NCI-H1417 (cell line): ENCODE measurements at places on chromosomes 1 and 21.

- DNase-seq, result no peak
These were observed 8.7 kb downstream of the PDXK start for GRCh38 chr21:43727519-43728153.

DNA sequence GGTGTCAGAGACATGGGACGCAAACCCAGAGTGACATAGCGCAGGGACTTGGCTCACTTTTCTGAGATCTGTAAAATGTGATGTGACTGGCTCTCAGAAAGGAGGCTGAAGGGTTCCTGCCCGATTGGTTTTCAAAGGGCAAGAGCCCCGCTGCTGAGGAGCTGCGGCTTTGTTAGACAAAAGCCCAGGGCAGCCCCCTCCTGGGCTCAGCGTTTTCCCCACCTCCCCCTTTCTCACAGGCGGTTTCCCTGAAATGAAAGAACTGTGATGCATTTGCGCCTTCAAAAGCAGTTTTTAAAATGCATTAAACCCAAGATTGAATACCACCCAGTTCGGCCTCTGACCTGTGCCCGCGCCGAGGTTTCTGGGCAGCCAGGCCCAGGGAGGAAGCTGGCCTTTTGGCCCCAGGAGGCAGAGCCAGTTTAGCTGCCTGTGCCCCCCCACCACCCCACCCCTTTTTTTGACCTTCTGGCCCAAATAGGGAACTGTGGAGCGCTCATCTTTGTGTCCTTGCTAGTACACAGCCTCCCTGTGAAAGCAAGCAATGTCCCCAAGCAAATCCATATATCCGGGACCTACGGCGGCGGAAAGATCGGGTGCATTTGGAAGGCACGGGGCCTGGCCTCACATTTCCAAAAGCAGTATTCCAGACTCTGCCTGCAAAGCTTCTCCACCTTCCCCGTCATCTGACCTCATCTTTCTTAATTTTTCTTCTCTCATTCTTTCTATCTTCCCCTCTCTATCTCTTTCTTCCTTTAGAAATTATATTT, 28.6 kb downstream of the CD247 start:
- peak; percentile 31 for DNase-seq

GRCh38 chr1:179775009-179775408, 31.9 kb downstream of the FAM163A start:
- no peak for DNase-seq

- no peak for DNase-seq
These were observed 15.3 kb downstream of the NAV1 start for GRCh38 chr1:201554190-201554600.

- no peak for DNase-seq
These were observed 93.3 kb downstream of the PDE9A start for GRCh38 chr21:42746593-42747275.

GRCh38 chr1:235631816-235632215, 17.8 kb downstream of the GNG4 start:
- DNase-seq, result no peak

- peak; percentile 66 for DNase-seq
These were observed 14.4 kb upstream of the KCNH1 start for GRCh38 chr1:211148366-211148765.

- no peak for DNase-seq
These were observed 7.9 kb downstream of the LYST start for GRCh38 chr1:235858766-235859165.

- peak; percentile 31 for DNase-seq
These were observed 85.4 kb upstream of the OLIG2 start for GRCh38 chr21:32940079-32941014.

DNA sequence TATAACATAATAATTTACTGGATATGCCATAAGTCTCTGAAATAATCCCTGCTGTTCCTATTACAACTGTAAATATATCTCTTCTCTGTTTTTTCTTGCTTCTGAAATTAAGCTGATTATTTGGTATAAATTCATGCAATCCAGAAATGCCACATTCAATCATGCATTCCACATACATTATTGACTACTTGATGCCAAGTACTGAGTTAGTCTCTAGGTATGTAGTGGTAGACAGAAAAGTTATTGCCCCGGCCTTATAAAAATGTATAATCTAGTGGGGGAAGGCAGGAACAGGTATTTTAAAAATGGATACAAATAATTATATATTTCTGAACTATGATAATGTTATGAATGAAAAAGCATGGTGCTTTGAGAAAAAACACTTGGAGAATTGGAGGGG, 338.6 kb upstream of the SNX7 start:
- DNase-seq, result no peak

DNA sequence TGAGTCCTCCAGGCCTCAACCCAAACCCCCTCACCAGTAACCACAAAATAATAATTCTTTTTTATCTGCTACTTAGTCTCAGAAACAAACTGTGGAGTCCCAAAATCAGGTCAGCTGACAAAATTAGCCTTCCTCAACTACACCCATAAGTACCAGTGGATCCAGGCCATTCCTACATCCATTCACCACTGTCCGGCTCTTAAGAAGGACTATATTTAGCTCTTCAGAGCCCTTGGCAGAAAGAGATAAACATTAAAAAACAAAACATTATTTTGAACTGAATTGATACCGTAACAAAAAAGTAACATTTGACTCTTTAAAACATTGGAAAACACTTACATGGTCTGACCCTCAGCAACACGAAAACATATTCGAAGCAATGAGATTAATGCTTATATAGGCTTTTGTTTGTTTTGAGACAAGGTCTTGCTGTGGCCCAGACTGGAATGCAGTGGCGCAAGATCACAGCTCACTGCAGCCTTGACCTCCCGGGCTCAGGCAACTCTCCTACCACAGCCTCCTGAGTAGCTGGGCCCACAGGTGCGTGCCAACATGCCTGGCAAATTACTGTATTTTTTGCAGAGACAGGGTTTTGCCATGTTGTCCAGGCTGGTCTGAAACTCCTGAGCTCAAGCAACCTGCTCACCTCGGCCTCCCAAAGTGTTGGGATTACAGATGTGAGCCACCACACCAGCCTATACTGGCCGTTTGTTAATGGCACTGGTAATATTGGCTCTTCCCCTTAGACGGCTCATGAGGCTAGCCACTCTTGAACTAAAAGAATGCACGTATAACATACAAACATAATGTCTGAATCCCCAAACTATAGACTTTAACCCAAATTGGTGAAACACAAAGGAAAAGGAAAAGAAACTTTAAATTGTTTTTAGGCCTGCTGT, 330.7 kb downstream of the SMYD3 start:
- no peak for DNase-seq

GRCh38 chr1:198258491-198258890, 101.7 kb downstream of the NEK7 start:
- DNase-seq, result no peak

- no peak for DNase-seq
These were observed 4.9 kb upstream of the ATP2B4 start for GRCh38 chr1:203621559-203622262.

- DNase-seq, result no peak
These were observed 13.1 kb downstream of the FGGY start for GRCh38 chr1:59309795-59310548.

GRCh38 chr1:247400685-247401084, 15.3 kb upstream of the NLRP3 start:
- DNase-seq, result no peak

GRCh38 chr1:34688006-34688741, 66.7 kb upstream of the GJB5 start:
- peak; percentile 28 for DNase-seq

- no peak for DNase-seq
These were observed 75.9 kb downstream of the LRRC8C start for GRCh38 chr1:89708751-89709375.

GRCh38 chr1:176768532-176768931, 305.6 kb downstream of the PAPPA2 start:
- DNase-seq, result no peak

DNA sequence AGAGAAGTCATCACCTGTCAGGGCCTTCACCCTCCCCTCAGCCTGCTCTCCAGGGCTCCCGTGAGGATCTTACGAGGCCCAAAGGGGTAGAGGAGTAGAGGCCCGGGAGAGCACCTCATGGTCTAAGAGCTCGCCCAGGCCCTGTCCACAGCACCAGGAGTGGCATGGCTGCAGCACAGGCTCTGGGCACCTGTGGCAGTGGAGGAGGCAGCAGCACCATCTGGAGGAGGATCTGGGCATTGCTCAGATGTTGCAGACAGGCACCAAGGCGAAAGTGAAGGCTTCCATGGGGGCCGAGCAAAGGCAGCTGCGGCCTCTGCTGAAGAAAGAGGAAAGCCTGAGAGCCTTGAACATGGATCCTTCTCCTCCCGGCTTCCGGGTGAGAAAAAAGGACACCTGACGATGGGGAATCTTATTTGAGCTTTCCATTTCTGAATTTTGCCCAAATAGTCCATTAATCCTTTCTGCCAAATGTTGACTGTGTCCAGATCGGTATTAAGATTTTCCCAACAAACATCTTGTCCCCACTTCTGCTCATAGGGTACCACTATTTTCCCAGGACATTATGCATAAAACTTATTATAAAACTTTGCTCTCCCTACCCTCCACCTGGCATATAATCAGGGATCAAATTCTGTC, 604.7 kb downstream of the PTPRC start:
- DNase-seq, result peak; percentile 67

DNA sequence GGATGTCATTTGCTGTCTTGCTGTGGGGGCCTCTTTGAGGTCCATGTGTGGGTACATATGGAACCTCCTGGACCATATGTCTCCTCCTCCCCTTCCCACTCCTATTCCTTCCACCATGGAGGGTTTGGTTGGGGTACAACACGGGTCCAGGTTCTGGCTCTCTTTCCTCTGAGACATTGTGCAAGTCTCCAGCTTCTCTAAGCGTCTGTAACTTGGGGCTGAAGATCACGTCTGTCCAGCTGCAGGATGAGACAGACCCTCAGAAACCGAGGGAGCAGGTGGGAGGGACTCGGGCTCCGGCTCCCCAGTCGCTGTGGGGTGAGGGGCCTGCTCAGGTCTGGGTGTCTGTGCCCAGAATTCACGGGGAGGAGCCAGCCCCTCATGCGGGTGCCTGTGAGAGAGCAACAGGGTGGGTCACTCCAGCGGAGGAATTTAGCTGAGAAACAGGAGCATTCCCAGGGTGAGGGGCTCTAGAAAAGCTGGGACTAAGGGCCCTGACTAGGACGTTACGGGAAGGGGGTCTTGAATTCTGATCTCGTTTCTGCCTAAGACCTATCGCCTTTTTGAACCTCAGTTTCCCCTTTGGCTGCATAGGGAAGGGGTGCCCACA, 42.0 kb upstream of the DMBX1 start:
- DNase-seq, result no peak

GRCh38 chr1:80531182-80531581, 1269.6 kb upstream of the ADGRL2 start:
- no peak for DNase-seq

DNA sequence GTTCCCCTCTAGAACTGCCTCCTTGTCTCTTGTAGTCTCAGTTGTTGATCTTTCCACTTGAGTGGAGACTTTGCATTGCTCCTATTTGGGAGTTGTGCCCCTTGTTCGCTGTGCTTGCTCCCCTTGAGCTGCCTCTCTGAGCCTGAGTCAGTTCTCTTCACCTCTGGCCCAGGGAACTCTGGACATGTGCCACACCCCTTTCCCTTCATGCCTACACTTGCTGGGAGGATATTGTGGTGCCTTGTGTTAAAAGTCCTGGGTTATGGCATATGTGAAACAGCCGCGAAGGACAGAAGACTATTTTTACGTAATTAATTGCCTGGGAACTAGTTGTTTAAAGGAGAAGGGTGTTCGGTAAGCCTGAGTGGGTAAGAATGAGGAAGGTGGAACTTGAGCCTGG, 32.2 kb upstream of the RPTN start:
- no peak for DNase-seq

- no peak for DNase-seq
These were observed 5.2 kb downstream of the TNFSF4 start for GRCh38 chr1:173201969-173202368.

- peak; percentile 38 for DNase-seq
These were observed 1.6 kb downstream of the B3GALT2 start for GRCh38 chr1:193184776-193185175.

- no peak for DNase-seq
These were observed 69.5 kb downstream of the WDR4 start for GRCh38 chr21:42809577-42810475.

DNA sequence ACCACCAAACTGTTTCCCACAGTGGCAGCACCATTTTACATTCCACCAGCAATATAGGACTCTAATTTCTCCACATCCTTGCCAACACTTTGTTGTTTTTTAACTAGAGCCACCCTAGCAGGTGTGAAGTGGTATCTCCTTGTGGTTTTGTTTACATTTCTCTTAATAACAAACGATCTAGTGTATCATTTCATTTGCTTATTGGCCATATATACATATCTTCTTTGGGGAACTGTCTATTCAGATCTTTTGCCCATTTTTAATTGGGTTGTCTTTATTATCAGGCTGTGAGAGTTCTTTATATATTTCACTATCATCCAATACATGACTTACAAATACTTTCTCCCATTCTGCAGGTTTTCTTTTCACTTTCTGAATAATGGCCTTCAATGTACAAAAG, 18.0 kb downstream of the TRIM33 start:
- DNase-seq, result no peak

DNA sequence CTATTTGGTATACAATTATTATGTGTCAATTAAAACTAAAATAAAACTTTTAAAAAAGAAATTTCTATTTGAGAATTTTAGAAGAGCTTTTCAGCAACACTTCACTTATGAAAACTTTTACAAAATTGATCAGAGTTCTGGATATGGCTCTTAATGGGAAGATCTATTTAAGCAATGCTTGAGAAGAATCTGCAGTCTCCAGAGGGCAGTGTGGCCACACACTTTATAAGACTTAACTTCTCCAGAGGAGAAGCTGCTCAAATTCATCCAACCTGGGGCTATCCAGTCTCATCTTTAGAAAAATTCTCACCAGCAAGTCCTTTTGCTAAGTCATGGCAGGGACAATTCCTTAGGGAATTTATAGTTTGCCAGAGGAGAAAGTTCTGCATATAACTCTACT, 25.2 kb upstream of the AGO1 start:
- DNase-seq, result no peak

DNA sequence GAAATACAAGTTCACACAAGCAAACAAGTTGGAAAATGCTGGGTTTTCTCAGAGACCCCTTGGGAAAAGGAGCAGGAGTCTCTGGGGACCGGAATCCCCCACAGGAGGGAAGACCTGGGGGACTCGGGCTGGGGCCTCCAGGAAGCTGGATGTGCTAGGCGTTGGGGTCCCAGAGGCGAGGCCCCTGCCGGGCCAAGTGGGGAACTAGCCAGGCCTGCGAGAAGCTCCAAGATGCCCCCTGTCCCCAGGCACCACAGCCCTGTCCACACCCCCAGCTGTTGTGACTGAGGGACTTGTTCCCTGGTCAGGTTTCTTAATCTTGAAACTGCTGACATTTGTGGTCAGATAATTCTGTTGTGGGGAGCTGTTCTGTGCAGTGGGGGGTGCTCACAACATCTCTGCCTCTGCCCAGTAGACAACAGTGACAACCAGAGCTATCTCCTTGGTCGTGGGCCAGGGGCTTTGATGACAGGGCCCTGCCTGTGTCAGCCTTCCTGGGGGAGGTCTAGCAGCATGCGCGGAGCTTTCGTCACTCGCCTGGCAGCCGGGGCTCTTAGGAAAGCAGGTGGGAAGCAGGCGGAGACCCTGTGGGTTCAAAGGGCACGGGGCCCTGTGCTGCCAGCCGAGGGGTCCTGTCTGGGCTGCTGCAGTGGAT, 126.4 kb upstream of the ARHGEF16 start:
- no peak for DNase-seq
